ELF-1 (cell line): ENCODE measurements at places on chromosomes 7 and 10.

DNA sequence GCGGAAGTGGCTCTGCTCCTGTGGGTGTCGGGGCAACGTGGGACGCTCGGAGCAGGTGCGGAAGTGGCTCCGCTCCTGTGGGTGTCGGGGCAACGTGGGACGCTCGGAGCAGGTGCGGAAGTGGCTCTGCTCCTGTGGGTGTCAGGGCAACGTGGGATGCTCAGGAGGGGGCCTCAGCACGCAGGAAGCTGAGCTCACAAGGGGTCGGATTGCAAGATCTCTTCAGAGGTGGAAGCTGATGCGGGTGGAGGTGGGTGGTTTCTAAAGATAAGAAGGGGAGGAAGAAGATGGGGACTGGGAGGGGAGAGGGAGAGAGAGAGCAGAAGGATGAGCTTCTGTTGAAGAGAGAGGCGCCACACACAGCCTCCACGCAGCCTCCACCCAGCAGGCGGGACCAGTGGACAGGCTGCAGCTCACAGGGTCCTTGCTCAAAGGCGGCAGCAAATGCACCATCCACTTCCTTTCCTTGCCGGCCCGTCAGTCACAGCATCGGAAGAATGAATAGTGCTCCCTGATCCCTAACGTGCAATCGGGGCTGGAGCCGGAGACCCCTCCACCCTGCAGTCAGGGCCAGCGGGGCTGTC, 78.7 kb downstream of the PTPRN2 start:
- no peak for DNase-seq

GRCh38 chr7:22027475-22027874, 81.8 kb upstream of the CDCA7L start:
- DNase-seq: no peak

DNA sequence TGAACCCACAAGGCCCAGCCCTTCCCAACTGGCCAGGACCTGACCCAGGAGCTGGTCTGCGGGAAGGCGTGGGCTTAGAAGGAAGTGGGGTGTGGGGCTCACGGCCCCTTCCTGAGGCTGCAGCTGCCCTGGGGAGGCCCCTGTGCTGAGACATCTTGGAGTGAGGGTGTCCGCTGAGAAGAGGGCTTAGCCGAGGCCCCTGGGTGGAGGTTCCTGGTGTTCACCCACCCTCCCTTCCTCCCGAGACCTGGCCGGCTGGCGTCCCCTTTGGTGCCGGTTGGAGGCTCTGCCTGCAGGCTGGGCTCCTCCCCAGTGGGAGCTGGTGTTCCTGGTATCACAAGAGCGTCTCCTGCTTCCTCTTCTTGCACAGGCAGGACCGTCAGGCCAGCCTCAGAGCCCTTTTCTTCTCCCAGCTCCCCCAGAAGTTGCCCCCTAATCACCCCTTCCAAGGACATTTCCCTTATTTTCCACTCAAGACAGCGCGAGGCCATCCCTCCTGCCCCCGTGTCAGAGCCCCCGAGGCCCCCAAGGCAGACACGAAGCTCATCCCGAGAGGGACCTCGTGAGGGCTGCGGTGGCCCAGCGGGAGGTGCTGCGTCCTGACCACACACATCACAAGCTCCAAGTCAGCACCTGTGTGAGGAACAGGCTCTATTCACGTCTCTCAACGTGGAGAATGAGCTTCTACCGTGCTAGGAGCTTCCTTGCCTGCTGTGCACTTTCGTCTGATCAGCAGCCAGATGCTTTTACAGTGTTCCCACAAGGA, 25.1 kb upstream of the FAM20C start:
- DNase-seq: no peak

DNA sequence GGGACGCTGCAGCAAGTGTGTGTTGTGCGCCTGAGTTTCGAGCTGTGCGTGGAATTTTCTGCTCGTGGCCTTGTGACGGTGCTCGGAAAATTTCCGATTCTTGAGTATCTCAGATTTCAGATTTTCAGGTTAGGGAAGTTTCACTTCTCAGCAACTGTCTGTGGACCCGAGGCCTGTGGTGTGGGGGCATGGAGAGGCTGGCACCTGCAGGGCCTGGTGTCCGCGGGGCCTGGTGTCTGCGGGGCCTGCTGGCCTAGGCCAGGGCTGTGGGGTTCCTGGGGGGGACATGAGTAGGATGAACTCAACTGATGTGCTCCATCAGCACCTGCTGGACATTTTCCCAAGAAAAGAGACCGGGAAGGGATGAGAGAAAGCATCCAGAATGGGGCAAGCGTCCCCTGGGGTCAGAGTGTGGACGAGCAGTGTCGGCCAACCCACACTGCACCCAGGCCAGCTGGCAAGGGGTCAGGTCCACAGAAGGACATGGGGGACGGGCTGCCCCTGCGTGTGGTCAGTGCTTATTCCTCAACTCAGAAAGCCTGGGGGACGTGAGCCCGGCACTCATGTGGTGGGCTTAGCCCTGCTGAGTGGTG, 31.3 kb upstream of the SHH start:
- no peak for DNase-seq

GRCh38 chr10:132269266-132270230, 38.2 kb downstream of the STK32C start:
- DNase-seq: no peak
